ENCODE measurements at places on chromosomes 16 and 17.

DNA sequence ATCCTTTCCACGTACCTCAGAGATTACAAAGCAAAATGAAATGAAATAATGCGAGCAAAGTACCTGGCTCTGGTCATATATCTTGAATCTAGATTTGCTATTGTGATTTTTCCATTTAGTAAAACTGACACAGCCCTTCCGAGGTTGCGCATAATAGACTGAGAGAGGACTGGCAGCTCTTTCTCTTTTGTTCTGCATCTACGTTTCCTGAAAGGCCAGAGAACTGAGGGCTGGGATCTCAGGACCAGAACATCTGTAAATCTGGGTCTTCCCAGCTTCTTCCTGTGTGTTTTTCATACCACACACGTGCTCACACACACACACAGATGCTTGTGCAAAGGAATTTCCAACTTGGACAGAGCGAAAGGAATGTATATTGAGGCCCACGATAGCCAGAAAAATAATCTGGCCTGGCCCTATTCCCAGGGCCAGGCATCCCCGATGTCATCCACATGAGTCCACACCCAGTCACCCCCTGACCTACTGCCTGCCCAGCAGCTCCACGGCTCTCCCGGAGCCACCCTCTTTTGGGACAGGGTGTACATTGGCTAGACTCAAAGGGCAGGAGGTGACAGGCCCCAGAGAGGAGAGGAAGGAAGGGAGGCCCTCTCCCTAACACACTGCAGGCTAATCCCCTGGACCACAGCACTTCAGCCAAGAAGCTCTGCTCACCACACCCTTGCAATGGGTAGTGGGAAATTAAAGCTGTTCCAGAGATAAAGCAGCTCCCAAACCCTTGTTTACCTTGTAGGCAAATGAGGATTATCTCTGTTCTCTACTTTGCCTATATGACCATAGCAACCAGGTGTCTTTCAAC, 41.8 kb downstream of the NOL11 start:
- no peak for DNase-seq

- DNase-seq = no peak
These were observed 362.0 kb downstream of the SEC14L1 start for GRCh38 chr17:77502626-77503292.

DNA sequence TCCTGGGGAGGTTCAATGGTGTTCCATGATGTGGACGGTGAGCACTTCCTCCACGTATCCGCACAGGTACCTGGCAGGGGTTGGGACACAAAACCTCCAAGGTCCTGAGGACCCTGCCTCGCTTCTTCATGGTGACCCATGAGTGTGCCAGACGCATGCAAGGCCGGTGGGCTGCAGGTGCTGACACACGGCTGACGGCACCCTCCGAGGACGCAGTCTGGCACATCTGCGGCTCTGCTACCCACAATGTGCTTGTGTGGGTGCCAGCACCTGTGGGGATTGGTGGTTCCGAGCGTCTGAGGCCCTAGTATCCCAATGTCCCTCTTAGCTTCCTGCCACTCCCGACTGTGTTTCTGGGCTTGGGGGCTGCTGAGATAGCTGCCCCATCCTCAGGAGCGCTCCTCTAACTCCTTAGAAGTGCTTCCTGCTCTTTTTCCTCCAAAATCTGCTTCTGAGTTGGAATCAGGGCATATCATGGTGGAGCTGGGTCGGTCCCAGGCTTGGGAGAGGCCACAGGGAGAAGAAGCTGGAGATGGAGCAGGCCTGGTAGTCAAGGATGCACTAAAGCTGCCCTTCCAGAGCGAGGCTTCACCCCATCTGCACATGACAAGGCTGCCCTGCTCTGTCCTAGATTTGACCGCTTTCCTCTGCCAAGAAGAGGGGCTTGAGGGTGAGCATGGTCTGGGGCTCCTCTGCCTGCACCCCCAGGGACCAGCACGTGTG, 1.6 kb downstream of the CYGB start:
- DNase-seq = no peak

- DNase-seq = no peak
These were observed 7.7 kb upstream of the DCTPP1 start for GRCh38 chr16:30437511-30438046.

- DNase-seq = no peak
These were observed 91.3 kb downstream of the METRNL start for GRCh38 chr17:83170571-83171260.

DNA sequence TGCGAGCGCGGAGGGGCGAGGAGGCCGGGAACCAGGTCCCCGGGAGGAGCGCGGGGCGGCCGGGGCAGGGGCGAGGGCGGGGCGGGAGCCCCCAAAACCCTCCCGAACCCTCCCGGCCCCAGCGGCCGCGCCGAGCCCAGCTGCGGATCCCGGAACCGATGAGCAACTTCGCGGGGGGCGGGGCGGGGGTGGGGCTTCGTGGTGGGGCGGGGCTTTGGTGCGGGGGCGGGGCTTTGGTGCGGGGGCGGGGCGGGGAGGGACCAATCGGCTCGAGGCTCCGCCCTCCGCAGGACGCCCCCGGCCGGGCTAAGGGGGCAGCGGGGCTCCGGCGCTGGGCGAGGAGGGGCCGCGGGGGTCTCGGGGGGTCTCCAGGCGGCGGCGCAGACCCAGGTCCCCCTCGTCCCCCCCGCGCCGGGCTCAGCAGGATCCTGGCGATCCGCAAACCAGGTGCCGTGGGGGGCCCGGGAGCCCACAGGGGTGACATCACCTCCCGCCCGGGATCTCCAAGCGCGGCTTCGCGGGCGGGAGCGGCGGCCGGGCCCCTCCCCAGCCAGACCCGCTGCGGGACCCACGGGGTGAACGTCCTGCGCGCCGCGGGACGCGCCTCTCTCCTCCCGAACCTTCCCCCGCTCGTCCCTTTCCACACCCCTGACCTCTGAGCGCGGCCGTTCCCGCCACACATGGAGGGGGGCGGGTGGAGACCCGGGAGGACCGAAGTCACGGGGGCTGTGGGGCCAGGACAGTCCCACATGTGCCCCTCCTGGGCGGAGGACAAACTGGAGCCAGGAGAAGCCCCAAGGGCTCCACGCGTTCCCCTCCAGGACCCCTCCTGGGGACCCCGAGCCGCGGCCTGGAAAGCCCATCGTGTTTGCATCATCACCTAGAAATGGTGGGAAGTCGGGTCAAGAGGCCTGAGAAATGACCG, at the start of gene ABR:
ABR (minus strand) TSS at position 164 of the 925 bp plus-strand sequence. CDS start 254 bp downstream, outside the sequence.
- DNase-seq = peak; percentile 25

DNA sequence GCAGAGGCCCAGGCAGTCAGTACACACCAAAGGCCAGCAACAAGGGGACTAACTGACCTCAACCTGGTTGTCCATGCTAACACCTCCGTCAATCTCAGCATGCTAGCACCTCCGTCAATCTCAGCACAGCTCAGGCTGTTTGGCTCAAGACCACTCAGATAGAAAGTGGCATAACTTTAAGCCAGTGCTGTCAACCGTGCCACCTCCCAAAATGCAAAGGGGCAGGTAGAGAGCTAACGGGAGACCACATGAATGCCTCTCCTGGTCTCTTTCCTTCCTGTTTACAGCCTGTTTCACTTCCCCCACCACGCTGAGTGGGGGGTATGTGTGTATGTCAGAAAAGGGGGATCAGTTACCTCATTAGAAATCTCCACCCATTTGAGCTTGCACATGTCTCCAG, 3.3 kb downstream of the UBTF start:
- DNase-seq = no peak

DNA sequence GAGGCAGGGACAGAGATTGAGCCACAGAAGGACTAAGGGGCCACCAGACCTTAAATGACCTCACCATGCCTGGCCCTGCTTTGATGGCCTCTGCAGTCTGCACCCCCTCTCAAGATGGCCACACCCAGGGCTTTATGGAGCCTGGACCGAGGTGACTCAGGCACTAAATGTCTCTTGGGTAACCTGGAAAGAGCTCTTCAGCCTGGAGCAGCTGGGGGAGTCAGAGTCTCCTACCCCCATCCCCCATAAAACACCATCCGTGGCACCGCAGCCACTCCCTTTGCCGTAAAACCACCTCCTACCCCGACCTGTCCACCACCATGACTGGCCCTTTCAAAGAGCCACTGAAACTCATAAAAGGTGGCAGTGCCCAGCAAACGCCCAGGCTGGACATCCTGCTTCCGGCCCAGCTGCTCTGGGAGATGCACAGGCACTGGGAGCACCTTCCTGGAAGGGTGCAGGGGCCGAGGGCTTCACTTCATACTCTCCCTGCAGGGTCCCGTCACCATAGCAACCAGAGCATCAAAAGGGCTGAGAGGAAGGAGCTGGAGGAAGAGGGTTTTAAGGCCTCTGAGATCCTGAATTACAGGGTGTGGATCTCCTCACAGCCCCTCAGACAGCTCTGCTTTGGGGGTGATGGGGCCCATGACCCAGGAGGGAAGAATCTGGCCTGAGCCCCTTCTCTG, 22.3 kb downstream of the FOXN1 start:
- DNase-seq = no peak

DNA sequence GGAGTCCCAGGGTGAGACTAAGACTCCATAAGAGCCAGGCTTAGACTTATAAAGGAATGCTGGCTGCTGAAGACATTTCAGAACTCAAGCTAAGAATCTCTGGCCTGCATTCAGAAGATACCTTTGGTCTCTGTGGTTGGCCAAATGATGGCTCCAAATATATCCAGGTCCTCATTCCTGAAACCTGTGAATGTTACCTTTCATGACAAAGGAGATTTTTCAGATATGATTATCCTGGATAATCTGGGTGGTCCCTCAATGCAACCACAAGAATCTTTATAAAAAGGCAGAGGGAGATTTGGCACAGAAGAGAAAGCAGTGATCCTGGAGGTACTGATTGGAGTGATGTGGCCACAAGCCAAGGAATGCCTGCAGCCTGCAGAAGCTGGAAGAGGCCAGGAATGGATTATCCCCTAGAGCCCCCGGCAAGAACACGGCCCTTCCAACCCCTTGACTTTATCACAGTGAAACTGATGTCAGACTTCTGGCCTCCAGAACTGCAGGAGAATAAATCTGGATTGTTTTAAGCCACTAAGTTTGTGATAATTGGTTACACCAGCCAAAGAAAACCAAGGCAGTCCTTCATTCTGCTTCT, 253.3 kb downstream of the SLC39A11 start:
- no peak for DNase-seq

- no peak for DNase-seq
These were observed 685 bp downstream of the PAQR4 start for GRCh38 chr16:2969545-2970521.

GRCh38 chr16:50550035-50550434, 1.8 kb downstream of the NKD1 start:
- DNase-seq = no peak

- DNase-seq = no peak
These were observed 5.0 kb downstream of the FOXK2 start for GRCh38 chr17:82524540-82524939.

DNA sequence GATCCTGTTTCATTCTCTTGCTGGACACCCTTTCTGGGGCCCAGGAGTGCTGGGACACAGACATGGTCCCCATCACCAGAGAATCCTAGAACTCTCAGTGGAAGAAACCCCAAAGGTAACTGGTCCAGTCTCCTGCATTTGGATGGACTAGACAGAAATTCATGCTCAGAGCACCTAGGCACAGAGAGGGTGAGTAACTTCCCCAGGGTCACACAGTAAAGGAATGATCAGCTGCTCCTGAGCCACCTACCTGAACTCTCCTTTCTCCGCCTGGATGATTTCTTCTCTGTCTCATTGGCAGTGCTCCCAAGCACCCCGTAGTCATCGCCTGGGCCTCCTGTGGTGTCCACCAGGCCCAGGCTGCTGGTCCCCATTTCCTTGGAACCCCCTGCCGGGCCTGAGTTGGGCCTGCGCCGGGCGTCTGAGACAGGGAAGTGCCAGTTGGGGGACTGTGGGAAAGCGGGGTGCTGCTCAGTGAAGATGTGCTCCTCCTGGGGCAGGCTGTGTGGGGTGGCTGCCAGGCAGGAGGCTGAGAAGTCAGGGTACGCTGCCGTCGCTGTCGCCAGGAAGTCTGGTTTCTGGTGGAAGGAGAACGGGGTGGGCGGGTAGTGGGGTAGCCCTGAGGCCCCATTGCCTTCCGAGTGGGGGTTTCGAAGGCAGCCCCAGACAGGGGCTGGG, 767 bp downstream of the MEOX1 start:
- no peak for DNase-seq

GRCh38 chr17:82931699-82932517, 92.1 kb upstream of the ZNF750 start:
- no peak for DNase-seq

DNA sequence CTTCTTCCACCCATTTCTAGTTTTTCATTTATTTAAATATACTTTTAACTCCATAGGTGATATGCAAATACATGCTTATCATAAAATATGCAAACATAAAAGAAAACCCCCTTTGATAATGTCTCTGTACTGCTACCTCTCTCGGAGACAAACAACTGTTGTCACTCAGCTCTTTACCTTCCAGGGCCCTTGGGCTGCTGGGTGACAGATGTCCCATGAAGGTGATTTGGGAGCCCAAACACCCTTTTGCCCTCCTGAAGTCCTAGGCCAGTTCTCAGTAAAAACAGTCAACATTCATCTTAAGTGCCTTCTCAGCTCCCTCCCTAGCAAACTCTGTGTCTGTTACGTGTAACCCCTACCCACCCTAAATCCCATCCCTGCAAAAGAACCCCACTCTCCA, 37.5 kb downstream of the CHD9 start:
- DNase-seq = no peak
